ENCODE measurements at places on chromosomes 3 and 15. TPM values are rescaled to one million over a fixed set of nuclear protein-coding genes. Genes with fewer than 3 reads are reported as not detected.

STRIT1 gene
- not detected for total RNA-seq

CHRNA7 gene
- total RNA-seq: not detected

GRCh38 chr15:66786222-66786621 lies 84.2 kb downstream of the SMAD6 start:
- no peaks in the 10 kb centered on the region for H3K36me3 ChIP-seq
- H3K4me1 ChIP-seq: no peaks in the 10 kb centered on the region
- H3K27me3 ChIP-seq: peaks cover 3% of the 10 kb centered on the region

- DNase-seq: no peak
- H3K36me3 ChIP-seq: peaks cover 3% of the 10 kb centered on the region
- no peak overlapping the region for H3K4me3 ChIP-seq
These were observed 487.1 kb upstream of the CBLB start for GRCh38 chr3:106355873-106356272.

DNA sequence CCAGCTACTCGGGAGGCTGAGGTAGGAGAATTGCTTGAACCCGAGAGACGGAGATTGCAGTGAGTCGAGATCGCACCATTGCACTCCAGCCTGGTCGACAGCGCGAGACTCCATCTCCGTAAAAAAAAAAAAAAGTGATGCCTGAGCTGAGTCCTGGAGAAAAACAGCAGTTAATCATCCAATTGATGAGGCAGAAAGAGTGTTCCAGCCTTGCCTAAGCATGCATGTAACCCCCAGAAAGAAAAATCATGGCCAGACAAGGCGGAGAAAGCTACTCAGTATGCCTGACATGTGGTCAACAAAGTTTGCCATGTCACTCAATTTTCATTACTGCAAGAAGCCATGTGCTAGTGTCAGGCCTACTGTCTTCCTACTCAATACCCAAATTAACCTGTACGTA lies 593.1 kb upstream of the MDFIC2 start:
- H3K36me3 ChIP-seq: no peaks in the 10 kb centered on the region
- no peak overlapping the region for H3K27ac ChIP-seq
- no peak for DNase-seq
- H3K4me3 ChIP-seq: no peak overlapping the region
- H3K27me3 ChIP-seq: peaks cover 13% of the 10 kb centered on the region

DNA sequence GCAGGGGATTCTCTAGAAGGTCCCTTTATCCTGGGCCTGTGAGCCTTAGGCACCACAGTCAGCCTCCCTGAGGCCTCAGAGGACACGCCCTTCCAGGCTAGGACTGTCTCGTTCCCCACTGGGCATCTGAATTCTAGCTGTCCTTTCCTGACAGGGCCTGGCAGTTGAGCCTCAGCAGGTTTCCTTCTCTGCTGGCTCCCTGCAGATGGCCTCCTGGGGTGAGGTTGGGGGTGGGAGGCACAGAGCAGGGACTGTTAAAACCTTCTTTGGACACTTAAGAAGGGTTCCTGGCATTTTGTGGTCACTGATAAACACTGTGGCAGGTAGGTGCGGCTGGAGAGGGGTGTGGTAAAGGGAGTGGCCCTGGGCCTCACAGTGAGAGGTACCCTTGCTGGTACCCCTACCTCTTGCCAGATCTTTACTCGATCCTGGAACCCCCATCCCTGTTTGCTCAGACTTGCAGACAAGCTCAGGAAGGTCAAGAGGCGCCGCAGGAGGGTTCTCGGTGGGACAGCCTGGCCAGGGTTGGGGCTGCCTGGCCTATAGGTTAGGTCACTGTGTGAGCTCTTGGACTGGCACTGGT lies 8.5 kb downstream of the CLK3 start:
- DNase-seq: no peak
- H3K36me3 ChIP-seq: peaks cover 90% of the 10 kb centered on the region
- no peak overlapping the region for H3K4me3 ChIP-seq
- no peaks in the 10 kb centered on the region for H3K27me3 ChIP-seq

DNA sequence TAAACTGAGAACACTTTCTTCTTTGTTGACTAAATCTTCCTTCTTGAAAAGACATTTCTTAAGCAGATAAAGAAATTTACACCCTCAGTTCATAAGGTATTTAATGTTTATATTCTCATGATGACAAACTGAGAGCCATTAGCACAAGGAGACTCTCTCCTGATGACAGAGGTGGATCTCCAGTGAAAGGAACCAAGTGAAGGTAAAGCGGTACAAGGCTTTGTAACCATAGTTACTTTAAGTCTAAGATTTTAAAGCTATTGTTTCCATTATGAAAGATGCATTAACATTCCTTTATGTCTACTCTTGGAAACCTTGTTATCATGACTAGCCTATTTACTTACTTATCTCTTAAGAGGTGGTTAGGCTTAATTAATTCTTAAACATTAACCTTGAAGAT lies 737.1 kb downstream of the MECOM start:
- DNase-seq: no peak
- H3K36me3 ChIP-seq: no peaks in the 10 kb centered on the region
- no peaks in the 10 kb centered on the region for H3K27me3 ChIP-seq

DNA sequence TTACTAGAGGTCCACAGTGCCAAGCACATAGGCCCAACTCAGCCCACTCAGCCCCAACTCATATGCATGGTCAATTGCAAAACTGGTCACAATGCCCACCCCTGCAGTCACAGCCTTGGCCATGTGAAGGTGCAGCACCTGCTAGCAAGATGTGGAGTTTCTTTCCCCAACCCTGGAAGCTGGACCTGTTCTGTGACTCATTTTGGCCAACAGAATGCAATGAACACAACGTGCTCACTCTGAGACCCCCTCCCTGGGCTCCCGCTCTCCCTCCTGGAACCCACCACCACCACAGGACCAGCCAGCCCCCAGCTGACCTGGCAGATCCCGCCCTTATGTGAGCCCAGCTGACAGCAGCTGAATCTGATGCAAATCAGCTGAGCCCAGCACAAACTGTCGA lies 34.4 kb downstream of the ALDH1L1 start:
- no peaks in the 10 kb centered on the region for H3K4me1 ChIP-seq
- no peak overlapping the region for H3K4me3 ChIP-seq
- no peak overlapping the region for H3K27ac ChIP-seq

DNA sequence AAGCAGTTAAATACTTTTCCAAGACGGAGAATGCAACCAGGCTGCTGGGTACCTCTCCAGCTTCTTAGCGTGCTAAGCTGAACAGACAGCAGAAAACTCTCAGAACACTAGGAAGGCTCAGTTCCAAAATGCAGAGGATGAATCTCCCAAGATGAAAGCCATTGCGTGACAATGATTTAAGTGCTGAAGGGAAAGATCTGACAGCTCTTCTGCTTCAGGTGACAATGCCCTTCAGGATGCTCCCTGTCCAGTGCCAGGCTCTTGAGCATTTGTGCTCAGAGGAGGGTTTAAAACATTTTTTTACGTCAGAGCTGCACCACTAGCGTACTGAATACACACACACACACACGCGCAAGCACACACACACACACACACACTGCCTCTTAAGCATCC lies 26.3 kb downstream of the ARHGEF3 start:
- no peak overlapping the region for H3K4me3 ChIP-seq
- H3K4me1 ChIP-seq: peaks cover 62% of the 10 kb centered on the region
- H3K27ac ChIP-seq: no peak overlapping the region
- DNase-seq: no peak

DNA sequence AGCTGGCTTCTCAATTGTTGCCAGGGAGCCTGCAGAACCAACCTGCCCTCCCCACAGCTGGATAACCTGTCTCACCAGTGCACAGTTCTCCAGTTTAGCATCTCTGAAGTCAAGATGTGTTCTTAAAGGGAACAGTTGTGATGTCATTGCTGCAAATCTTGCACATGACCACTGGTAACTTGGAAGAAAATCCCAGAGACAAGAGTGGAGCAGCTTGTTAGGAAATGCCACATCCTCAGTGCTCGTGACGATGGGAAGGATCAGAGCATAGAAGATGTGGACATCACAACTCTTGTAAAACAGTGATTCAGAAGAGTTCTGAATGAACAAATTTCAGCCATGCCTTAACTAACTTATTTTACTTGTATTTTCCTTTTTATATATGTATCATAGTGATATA lies 36.1 kb upstream of the LIMD1 start:
- H3K27ac ChIP-seq: no peak overlapping the region
- no peak overlapping the region for H3K4me3 ChIP-seq
- H3K4me1 ChIP-seq: peaks cover 2% of the 10 kb centered on the region
- H3K36me3 ChIP-seq: no peaks in the 10 kb centered on the region
- DNase-seq: no peak

DNA sequence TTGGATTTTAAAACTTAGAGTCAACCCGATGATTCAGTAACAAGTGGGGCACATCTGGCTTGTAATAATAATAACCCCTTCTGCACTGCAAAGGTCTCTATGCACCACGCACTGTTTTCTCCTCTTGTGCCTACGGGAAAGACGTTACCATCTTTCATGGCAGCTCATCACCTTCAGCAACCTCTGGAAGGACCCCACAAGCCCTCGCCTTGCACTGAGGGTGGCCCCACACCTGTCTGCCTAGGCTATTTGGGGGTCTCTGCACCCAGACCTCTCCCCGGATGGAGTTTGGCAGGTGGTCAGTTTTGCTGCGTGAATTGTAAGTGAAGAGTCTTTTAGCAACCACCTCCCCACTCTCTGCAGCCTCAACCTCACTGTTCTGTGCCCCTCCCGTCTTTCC lies 138.6 kb upstream of the MEF2A start:
- DNase-seq: no peak
- peaks cover 3% of the 10 kb centered on the region for H3K36me3 ChIP-seq
- H3K4me1 ChIP-seq: peaks cover 38% of the 10 kb centered on the region
- no peak overlapping the region for H3K4me3 ChIP-seq
- peak overlapping the region; percentile 63 for H3K27ac ChIP-seq

- no peaks in the 10 kb centered on the region for H3K27me3 ChIP-seq
- DNase-seq: no peak
- H3K36me3 ChIP-seq: no peaks in the 10 kb centered on the region
- H3K4me3 ChIP-seq: no peak overlapping the region
- no peaks in the 10 kb centered on the region for H3K4me1 ChIP-seq
- H3K27ac ChIP-seq: no peak overlapping the region
These were observed 312.8 kb upstream of the CHRM5 start for GRCh38 chr15:33655488-33655887.

GRCh38 chr3:134877788-134878187 lies 82.7 kb downstream of the EPHB1 start:
- no peak overlapping the region for H3K27ac ChIP-seq
- no peaks in the 10 kb centered on the region for H3K36me3 ChIP-seq
- DNase-seq: no peak
- H3K4me3 ChIP-seq: no peak overlapping the region
- no peaks in the 10 kb centered on the region for H3K4me1 ChIP-seq
- no peaks in the 10 kb centered on the region for H3K27me3 ChIP-seq

- H3K4me1 ChIP-seq: no peaks in the 10 kb centered on the region
- no peaks in the 10 kb centered on the region for H3K36me3 ChIP-seq
- no peak overlapping the region for H3K27ac ChIP-seq
- no peak overlapping the region for H3K4me3 ChIP-seq
- H3K27me3 ChIP-seq: peaks cover 18% of the 10 kb centered on the region
These were observed 19.0 kb upstream of the MEX3B start for GRCh38 chr15:82064824-82065223.

DNA sequence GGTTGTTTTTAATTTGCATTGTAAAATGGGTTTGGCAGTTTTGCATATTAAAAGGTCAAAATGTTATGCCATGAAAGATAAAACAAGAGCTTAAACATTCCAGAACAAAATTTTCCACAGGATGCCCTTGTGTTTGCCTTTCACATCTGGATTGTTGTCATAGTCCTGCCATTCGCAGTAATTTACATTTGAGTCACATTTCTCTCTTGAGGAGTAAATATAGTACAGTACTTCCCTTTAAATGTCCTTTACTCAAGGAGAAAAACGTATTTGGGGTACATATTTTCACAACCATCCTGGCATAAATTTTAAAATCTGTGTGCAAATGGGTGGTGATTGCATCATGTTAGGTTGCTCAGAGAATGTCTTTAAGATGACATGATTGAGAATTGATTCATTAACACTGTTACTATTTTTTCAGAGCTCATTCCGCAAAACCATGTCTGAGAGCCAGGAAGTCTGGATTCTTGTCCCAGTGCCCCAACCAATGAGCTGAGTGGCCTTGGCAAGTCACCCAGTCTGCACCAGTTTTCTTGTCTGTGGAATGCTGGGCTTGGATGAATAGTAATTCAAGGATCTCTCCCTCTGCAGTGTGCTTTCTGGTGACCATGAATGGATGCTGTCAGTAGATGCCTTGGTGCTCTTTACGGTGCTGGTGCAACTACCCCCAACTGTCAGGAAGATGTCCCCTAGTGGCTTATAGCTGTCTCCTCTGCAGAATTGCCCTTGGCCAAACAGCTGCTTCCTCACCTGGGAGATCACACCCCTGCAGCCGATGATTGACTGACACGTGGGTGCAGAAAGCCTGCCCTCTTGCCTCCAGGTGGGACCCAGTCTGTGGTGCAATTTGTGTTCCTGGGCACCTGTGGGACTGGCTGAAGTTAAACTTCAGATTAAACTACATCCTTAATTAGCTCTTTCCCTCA lies 43.0 kb downstream of the ABHD5 start:
- DNase-seq: no peak
- H3K36me3 ChIP-seq: peaks cover 1% of the 10 kb centered on the region
- no peaks in the 10 kb centered on the region for H3K4me1 ChIP-seq
- peak overlapping the region; percentile 17 for H3K27ac ChIP-seq
- no peaks in the 10 kb centered on the region for H3K27me3 ChIP-seq
- H3K4me3 ChIP-seq: no peak overlapping the region

DNA sequence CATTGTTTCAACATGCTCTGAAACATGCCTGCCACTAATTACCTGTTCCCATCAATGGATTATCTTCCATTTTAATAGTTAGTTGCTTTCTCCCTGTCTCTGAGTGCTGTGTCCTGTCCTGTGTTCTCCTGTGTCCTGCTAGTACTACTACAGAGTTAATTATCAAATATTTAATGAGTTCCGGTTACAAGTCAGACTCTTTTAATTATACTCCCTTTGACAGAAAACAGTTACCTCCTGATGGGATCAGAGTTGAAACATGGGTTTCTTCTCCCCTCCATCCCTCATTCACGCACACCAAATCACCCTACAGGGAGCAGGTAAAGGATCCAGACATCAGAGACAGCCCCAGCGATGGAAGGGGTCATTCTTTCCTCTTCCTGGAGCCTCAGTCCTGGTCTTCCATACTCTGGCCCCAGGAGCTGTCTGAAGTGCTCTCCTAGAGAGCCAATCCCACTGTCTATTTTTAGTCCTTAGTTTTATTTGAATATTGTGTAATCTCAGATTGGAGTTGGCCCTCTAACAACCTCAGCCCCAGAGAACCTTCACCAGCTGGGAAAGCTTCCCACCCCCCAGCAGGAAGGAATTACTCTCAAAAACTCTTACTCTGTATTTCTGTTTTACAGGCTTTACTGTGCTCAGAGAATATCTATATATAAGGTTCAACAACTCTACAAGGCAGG lies 137.0 kb upstream of the C2CD4B start:
- no peak overlapping the region for H3K4me3 ChIP-seq
- no peak overlapping the region for H3K27ac ChIP-seq
- DNase-seq: no peak
- peaks cover 6% of the 10 kb centered on the region for H3K4me1 ChIP-seq
- peaks cover 17% of the 10 kb centered on the region for H3K27me3 ChIP-seq

DNA sequence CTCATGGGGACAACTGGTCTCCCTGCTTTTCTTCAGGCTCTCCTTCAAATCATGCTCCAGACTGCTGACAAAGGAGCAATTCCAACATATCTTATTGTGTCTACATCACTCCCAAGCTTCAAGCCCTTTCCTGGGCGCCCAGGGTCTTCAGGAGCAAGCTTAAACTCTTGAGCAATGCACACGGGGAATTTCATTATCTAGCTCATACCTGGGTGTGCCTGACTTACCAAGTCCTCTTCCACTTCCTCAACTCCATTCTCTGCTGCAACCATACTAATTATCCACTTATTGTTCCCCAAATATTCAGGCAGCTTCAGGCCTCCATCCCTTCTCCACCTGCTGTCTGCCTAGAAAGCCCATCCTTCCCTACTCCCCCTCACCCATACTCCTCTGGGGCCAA lies 50.6 kb downstream of the B3GNT5 start:
- no peaks in the 10 kb centered on the region for H3K27me3 ChIP-seq
- H3K4me1 ChIP-seq: peaks cover 38% of the 10 kb centered on the region
- H3K36me3 ChIP-seq: peaks cover 3% of the 10 kb centered on the region
- DNase-seq: no peak
- no peak overlapping the region for H3K27ac ChIP-seq
